Type B pancreatic cell (in vitro differentiated cells): ENCODE measurements at places on chromosomes 5 and 9. TPM values are rescaled to one million over a fixed set of nuclear protein-coding genes. Genes with fewer than 3 reads are reported as not detected.

DNA sequence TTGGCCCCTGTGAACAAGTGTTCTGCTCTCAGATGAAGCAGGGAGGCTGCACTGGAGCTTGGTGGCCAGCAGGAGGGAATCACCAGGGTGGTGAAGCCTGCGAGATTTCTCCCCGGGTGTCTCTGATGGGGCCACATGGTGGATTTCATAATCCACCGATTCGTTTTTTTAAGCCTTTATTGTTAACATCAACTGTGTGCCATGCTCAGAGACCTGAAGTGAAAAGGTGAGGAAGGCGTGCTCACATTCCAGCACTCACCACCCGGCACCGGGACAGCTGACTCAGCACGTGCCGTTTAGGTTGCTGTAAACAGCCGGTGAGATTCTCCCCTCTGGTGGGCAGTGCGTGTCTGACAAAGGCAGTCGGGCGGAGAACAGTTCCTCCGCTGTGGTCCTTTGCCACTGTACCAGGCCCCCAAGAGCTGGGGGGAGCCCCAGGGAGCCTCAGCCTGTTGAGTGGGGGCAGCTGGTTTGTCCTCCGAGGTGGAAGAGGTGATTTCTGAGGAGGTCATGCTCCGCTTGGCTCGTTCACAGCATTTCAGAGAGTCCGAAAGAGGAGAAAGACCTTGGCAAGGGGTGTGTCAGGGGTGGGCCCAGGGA lies 12.7 kb upstream of the AHRR start:
- H3K4me3 ChIP-seq = peak overlapping the region; percentile 39
- H3K27ac ChIP-seq = peak overlapping the region; percentile 77
- H3K27me3 ChIP-seq = no peaks in the 10 kb centered on the region
- peaks cover 13% of the 10 kb centered on the region for H3K36me3 ChIP-seq
- DNase-seq = peak; percentile 51

DNA sequence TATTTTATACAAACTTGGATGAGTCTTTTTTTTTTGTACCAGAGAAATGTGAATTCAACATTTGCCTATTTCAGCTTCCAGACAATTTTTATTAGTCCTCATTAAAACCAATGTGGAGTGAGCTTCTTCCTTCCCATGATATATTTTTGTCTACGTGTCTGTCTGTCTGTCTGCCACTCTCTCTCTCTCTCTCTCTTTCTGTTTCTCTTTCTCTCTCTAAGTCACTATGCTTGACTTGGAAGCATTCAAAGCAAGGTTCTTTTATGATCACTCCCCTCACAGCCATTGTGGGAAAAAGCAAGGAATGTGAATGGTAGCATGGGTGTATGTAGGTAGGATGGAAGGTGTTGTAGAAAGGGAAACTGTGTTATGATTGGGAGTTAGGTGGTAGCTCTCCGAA lies 80.2 kb downstream of the SNCAIP start:
- no peak overlapping the region for H3K27ac ChIP-seq
- no peaks in the 10 kb centered on the region for H3K27me3 ChIP-seq
- peaks cover 30% of the 10 kb centered on the region for H3K4me1 ChIP-seq
- no peak for DNase-seq

- H3K4me1 ChIP-seq = peaks cover 4% of the 10 kb centered on the region
- peaks cover 33% of the 10 kb centered on the region for H3K27me3 ChIP-seq
- H3K27ac ChIP-seq = no peak overlapping the region
- no peak overlapping the region for H3K4me3 ChIP-seq
- no peaks in the 10 kb centered on the region for H3K36me3 ChIP-seq
Observed at GRCh38 chr5:2138896-2139295, 256.2 kb upstream of the IRX4 start.

Gene CCL27
- 0.43 and 1.1 TPM in 2 replicates for total RNA-seq

Gene PAPPA
- 1.2 and 11.0 TPM in 2 replicates for total RNA-seq

Gene LCP2
- not detected in 2 replicates for total RNA-seq

DNA sequence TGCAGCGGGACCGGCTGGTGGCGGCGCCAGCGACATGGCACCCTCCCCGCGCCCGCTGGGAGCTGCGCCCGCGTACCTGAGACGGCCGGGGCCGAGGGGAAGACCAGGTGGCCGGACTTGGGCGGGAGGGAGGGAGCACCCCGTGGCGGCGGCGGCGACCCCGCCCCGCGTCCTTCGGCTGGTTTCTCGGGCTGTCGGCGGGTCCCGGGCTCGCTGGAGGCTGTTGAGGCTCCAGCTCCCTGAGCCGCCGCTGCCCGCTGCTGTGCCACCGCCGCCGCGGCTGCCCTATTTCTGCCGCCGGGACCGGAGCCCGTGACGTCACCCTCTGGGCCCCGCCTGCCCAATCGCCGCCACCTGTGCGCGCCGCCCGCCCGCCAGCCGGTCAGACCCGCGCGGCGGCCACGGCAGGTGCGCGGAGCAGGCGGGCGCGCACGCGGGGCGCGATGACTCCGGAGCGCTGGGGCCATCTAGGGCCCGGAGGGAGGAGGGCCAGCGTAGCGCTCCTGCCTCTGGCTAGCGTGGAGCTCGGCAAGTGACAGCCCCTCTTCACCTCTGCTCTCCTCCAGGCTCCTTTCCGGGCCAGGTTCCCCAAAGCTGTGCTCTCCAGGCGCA lies at the start of gene FSTL4:
Gene FSTL4, minus strand, starts transcription at position 293 of the 612 bp plus-strand sequence.
- H3K36me3 ChIP-seq = no peaks in the 10 kb centered on the region
- peaks cover 6% of the 10 kb centered on the region for H3K4me1 ChIP-seq
- H3K27ac ChIP-seq = peak within 1 kb of the TSS; percentile 3
- DNase-seq = no peak

- peaks cover 4% of the 10 kb centered on the region for H3K4me1 ChIP-seq
- peaks cover 5% of the 10 kb centered on the region for H3K36me3 ChIP-seq
- no peak for DNase-seq
- H3K4me3 ChIP-seq = no peak overlapping the region
- no peaks in the 10 kb centered on the region for H3K27me3 ChIP-seq
Observed at GRCh38 chr5:69312459-69313160, 20.0 kb downstream of the CCDC125 start.

Gene UBE2QL1
- total RNA-seq = 5.6 and 6.9 TPM in 2 replicates
